AG20443 (cell line): ENCODE measurements at places on chromosomes 6 and 20.

GRCh38 chr6:7540595-7540994 lies 876 bp upstream of the DSP start:
- DNase-seq: no peak

GRCh38 chr6:159695984-159696383 lies 2.9 kb upstream of the SOD2 start:
- DNase-seq: peak; percentile 52

- no peak for DNase-seq
Measured at GRCh38 chr20:20812136-20812535, 99.7 kb upstream of the RALGAPA2 start.

DNA sequence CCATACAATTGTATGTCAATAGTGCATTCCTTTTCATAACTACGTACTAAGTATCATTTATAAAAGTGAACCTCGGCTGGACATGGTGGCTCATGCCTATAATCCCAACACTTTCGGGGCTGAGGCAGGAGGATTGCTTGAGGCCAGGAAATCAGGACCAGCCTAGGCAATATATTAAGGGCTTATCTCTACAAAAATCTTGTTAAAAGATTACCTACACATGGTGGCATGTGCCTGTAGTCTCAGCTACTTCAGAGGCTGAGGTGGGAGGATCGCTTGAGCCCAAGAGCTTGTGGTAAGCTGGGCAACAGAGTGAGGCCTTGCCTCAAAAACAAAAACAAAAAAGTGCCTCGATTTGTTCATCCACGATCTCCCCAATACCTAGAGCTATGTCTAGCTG lies 449.7 kb upstream of the SULF2 start:
- no peak for DNase-seq

DNA sequence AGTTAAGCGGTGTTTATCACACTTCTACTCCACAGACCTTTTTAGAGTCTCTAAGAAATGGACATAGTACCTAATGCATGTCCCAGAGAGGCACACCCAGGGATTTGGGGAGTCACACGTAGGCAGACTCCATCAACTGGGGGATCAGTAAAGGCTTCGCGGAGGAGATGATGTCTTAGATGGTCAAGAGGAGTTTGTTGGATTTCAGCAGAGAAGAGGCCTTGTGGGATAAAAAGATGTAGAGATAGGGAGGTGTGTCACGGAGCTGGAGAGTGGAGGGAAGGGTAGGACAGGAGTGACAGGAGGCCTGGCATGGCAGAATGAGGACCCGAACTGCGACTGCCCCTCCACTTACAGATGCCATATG lies 9.1 kb downstream of the DYNLRB1 start:
- no peak for DNase-seq

GRCh38 chr6:154457881-154458284 lies 52.6 kb downstream of the CNKSR3 start:
- no peak for DNase-seq

DNA sequence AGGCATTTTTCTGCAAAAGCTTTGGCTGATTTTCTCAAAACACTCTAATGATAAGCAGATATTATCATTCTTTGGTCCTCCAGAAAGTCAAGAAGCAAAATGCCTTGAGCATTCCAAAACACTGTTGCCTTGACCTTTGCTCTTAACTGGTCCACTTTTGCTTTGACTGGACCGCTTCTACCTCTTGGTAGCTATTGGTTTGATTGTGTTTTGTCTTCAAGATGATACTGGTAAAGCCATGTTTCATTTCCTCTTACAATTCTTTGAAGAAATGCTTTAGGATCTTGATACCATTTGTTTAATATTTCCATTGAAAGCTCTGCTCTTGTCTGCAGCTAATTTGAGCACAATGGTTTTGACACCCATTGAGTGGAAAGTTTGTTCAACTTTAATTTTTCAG lies 35.6 kb upstream of the SDHAF4 start:
- DNase-seq: no peak

GRCh38 chr6:40326714-40327421 lies 260.3 kb downstream of the LRFN2 start:
- no peak for DNase-seq

DNA sequence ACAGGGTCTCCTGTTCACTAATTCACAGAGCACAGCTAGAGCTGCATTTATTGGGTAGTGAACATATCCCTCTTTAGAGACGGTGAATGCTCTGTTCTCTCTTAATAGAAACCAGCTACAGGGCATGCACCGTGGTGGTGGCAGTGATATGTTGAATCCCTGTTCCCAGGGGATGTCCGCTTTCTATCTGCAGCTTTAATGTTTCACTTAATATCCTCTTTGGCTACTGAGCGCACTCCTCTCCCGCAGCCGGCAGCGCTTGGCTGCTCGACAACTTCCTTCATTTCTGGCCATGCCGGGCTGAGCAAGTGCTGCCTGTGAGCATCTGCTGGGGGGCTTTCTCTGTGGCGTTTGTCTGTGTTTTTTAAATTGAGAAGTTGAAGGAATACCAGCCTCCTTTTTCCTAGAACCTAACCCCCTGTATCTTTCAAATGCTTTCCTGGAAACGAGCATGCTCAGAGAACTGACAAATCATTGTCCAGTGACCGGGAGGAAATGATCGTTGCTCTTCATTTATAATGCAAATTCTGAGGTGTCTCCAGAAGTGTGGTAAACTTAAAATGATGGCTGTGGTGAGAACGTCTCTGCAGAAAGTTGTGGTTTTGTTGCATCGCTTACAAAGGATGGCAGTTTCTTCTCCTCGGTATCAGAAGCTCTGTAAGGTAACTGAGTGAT lies 297.9 kb downstream of the UTRN start:
- DNase-seq: peak; percentile 44
